AG20443 (cell line): ENCODE measurements at places on chromosomes 5 and 9.

GRCh38 chr5:181186986-181187499 is 18.0 kb downstream of the TRIM7 start:
- DNase-seq, result no peak

GRCh38 chr9:123058834-123059233 is 25.4 kb downstream of the GPR21 start:
- DNase-seq, result no peak

- DNase-seq, result peak; percentile 84
Observed at GRCh38 chr5:172801179-172801671, 30.2 kb upstream of the DUSP1 start.

DNA sequence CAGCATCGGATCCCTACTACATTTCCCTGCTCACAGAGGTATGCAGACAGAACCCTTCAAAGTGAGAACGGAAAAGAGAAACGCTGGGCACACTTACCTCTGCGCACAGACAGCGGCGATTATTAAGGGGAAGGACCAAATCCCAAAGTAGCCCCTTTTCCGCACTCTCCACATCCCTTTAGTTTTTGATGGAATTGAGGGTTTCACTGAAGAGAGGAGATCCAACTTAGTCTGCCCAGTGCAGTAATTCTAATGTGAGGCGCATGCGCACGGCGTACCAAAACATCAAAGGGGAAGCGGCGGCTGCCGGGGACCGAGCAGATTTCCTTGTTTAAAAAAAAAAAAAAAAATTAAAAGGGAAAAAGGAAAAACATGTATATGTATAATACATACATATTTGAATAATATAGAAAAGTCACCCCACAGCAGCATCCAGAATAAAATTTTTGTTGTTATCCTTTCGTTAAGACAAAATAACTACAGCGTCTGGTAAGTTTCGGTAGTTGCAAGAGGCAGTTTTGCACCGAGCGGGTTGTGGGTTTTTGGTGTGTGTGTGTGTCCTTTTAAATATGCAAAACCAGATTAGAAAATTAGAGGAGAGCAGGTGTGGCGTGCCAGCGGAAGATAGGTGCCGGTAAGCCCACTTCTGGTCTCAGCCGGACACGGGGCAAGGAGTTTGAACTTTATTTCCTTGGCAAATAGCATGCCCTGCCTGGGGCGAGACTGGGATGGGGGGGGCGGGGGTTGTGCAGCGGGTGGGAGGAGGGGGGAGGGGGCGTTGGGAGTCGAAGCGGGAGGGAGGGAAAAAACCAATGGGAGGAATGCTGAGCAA is at the start of gene GABRB2:
TSS of gene GABRB2 (minus strand) at position 256 of the 832 bp plus-strand sequence. CDS start at position 174, 82 bp downstream.
- peak; percentile 78 for DNase-seq

GRCh38 chr5:168660691-168661090 is 81.5 kb upstream of the PANK3 start:
- DNase-seq, result no peak

DNA sequence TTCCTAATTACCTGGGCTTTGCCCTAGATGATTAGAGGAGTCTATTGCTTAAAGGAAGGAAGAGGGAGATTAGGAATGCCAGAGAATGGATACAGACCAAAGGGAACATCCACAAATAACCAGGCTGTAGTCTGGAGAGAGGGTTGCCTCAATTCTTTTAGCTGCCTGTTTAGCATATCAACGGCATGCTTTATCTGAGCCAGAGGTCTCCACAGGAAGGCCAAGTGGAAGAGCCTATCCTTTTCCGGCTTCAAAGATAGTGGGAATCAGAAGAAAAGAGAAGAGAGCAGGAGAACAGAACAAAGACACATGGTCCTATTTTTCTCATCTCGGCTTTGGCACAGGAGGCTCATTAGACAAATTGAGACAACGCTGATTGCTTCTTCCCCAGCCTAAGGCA is 142.4 kb downstream of the NMUR2 start:
- no peak for DNase-seq

DNA sequence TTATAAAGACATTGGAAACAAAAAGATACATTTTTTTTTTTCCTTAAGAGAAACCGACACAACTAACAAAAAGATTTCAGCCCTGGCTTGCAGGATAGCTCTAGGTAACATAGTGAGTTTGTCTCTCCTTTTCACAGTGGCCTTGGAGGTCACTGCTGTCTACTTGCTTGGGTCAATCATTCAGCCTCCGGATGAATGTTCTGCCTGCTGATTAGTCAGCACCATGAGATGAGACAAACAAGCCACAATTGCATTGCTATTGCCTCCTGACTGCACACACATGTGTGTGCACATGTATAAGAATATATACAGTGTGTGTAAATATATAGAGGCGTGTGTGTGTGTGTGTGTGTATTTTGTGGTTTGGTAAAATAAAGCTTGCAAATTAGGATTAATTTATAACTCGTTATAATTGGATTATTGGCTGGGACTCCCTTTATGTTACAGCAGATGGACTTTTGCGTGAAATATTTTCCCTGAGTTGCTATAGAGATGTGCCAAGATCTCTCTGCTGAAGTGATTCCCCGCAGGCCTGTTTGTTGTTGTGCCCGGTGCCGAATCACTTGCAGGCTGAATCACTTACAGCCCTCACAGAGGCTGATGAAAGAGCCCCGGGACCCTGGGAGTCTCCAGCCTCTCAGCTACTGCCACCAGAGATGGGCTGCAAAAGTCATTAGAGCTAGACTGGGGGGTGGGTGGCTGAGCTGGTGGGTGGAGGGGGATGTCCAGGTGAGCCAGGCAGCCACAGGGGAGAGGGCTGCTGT is 161.2 kb downstream of the FGF18 start:
- DNase-seq, result peak; percentile 41

DNA sequence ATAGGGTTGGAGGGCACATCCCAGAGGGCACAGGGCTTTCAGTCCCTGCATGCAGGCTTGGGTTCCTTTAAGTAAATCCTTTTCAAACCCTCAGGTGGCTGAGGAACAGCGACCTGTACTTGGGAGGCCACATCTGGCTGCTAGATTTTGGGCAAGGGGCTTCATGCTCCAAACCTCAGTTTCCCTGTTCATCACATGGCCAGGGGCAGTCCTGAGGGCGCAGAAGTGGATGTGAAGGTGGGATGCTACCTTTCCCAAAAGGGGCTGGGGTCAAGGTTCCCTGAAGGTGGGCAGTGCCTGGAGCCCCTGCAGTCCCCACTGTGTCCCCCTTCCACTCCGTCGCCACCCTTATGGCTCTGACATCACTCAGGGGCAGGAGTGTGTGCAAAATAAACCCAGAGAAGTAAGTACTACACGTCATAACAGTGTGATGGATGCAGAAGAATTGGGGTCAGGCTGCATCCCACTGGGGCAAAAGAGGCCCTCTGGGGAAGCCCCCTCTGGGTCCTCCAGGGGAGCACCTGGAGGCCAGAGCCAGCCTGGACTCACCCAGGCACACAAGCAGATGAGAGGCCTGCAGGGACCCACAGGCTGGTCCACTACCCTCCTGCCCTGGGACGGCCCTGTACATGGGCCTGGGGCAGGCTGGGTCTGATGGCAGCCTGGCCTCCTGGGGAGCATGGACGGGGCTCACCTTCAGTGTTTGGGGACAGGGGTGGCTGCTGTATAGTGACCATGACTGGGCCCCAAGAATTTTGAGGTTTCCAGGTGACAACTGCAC is 1.9 kb upstream of the CARD19 start:
- DNase-seq, result no peak

DNA sequence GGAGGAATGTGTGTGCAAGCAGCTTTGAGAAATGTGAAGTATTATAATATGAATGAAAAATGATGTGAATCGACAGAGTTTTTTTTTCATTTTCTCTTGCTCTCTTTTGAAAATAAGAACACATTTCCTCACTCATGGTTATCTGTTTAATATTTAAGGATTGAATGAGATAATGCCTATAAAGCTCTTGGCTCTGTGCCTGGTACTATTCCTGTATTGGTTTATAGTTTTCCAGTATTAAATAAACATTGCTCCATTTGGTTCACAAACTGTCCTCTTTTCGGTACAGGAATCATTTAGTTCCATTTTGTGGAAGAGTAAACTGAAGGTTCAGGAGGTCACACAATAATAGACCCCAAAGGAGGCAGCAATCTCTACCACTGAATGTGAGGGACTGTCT is 1185.5 kb upstream of the WWC1 start:
- DNase-seq, result no peak

DNA sequence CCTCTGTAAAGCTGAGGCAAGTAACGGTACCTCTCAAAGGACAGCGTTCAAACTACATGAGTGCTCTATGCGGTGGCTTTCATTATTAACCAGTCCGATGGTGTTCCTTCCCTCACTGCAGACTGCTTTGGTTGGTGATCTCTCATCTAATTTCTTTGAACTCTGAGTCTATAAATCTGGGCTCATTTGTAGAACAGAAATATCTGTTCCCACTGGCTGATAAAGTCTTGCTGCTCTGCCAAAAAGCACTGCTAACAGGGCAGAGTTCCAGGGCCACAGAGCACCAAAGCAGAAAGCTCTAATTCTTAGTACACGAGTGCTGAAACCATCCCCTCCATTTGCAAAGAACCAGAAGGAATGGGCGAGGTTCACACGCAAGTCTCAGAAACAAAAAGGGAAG is 81.9 kb downstream of the MED27 start:
- peak; percentile 29 for DNase-seq

DNA sequence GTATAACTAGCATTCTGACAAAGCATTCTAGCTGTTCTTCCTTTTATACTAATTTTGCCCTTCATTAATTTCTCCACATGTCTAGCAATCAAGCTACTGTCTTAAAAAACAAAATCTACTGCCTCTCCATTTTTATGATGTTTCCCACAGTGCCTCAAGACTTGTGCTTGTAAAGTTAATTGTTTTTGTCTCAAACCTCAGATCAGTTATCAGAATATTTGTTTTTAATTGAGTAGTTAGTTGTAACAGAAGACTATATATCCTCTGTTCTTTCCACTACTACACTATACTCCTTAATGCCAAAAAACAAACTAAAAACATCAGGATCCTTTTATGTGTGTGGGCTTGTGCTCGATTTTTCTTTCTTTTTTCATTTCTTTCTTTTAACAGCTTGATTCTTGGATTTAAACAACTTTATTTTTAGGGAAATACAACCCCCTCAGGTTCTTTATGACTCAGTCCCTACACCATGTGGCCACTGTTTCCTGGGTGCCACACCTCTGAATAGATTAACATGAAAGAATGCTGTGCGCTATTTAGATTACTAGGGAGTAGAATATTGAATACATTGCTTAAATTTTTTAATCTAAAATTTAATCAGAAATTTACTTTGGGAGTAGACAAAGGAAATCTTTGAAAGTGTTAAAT is 1.2 kb downstream of the ASPN start:
- no peak for DNase-seq

DNA sequence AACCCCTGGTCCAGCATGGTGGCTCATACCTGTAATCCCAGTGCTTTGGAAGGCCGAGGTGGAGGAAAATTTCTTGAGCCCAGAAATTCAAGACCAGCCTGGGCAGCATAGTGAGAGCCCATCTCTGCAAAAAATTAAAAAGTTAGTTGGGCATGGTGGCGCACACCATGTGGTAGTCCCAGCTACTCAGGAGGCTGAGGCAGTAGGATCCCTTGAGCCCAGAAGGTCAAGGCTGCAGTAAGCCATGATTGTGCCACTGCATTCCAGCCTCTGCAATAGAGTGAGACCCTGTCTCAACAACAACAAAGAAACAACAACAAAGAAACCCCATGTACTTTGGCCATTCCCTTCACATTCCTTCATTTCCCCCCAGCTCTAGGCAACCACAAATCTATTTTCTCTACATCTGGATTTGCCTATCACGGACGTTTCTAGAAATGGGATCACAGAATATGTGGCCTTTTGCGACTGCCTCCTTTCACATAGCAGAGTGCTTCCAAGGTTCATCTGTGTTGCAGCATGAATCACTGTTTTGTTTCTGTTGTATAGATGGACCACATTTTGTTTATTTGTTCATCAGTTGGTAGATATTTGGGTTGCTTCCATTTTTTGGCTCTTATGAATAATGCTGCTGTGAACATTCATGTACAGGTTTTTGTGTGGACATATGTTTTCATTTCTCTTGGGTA is 17.9 kb downstream of the MIGA2 start:
- no peak for DNase-seq

- DNase-seq, result no peak
Observed at GRCh38 chr5:62306323-62306895, 403 bp downstream of the KIF2A start.

- DNase-seq, result no peak
Observed at GRCh38 chr9:136352682-136353081, 10.9 kb downstream of the DNLZ start.

- peak; percentile 11 for DNase-seq
Observed at GRCh38 chr5:100479079-100479688, 56.0 kb upstream of the FAM174A start.

- DNase-seq, result no peak
Observed at GRCh38 chr5:152864447-152864846, 459.4 kb upstream of the NMUR2 start.

GRCh38 chr9:126549246-126550006 is 64.3 kb upstream of the LMX1B start:
- DNase-seq, result no peak

- peak; percentile 22 for DNase-seq
Observed at GRCh38 chr5:167871091-167871490, 420.4 kb upstream of the WWC1 start.

DNA sequence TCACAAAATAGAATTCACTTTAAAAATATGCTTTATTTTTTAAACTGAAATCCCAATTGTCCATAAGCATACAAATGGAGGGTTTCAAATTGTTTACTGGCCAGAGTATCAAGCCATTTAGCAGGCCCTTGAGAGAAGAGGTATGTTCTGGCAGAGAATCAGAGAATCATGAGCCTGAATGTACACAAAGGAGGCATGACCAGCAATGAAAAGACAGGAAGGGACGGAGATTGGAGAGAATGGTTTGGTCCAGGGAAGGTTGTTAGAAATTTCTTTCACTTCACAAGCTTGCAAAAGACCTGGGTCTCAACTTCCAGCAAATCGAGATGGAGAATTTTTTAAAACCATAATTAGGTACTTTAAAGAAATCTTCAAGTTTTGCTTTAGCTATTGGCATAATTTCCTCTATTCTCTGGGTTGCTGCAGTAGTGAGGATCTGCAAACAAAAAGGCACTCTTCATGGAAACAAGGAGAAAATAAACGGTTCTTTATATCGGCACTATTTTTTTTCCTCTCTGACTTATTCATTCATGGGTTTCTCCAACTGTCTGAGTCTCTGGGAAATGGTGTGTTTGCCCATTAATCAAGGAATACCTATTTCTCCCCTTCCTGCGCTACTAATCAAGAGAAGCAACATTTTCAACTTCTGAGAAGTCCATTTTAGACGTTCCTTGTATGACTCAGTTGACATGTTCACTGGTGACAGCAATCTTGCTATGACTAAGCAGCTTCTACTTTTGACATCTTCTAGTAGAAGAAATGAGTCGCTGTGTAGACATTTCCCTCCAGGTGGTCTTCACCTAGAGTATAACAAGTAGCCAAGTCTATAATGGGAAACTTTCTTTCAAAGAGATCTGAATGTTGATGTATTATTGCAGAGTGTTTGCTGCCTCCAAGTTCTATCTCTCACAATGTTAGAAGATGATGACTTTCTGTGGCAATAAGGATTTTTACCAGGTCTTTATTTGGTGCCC is 23.1 kb upstream of the ERCC6L2 start:
- no peak for DNase-seq

DNA sequence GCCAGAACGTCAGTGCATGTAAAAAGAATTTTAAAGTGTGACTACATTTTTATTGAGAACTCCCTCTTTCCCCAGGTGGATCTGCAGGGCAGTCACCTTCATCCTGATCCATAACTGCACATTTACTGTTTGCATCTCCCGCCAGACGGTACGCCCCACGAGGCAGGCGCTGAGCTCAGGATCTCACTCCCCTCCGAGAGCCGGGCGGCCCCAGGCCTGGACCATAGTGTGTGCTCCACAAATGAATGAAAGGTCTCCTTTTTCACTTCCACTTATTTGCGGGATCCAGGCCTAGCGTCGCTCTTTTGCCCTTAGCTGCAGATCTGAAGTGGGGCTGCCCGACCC is 378 bp downstream of the DROSHA start:
- DNase-seq, result peak; percentile 68
